ENCODE measurements at places on chromosomes 2 and 18.
A peak's percentile ranks its signal among the peaks of the same experiment; 100 is the strongest.

DNA sequence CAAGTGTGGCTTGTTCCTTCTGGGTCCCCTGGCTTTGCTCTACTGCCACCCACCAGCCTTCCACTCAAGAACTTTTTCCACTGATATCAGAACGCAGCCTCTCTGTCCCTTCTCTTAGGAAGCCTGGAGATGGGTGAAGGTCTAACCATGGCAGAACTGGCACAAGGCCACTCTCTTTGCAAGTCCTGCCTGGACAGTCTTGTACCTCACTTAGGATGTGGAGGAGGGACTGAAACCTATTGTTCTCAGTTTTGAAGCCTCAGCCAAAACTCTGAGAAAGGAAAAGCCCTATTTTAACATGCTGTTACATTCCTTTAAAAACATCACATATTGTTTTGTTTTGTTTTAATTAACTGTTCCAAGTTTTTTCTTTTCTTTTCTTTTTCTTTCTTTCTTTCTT lies 58.9 kb upstream of the NCOA1 start:
- no peak for DNase-seq

DNA sequence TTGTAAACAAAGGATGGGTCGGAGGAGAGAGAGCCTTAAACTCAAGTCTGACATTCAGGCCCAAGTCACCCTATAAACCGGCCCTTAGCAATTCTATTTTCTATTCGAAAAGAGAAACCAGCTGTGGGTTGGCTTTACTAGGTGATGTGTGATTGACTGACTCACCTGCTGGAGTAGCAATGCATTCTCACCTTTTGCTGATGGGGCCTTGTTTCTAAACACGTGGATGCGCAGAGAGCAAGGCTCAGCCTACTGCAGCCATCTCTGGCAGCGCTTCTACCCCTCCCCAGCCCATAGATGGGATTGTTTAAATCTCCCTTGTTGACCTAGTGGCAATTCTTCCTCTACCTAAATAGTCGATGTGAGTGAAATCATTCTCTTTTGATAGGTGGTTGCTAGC lies 138.5 kb downstream of the MEIS1 start:
- no peak for DNase-seq

- no peak for DNase-seq
Measured at GRCh38 chr18:74840492-74841167, 243.0 kb downstream of the ZNF407 start.

GRCh38 chr2:238970553-238971081 lies 122.7 kb downstream of the TWIST2 start:
- peak; percentile 31 for DNase-seq

DNA sequence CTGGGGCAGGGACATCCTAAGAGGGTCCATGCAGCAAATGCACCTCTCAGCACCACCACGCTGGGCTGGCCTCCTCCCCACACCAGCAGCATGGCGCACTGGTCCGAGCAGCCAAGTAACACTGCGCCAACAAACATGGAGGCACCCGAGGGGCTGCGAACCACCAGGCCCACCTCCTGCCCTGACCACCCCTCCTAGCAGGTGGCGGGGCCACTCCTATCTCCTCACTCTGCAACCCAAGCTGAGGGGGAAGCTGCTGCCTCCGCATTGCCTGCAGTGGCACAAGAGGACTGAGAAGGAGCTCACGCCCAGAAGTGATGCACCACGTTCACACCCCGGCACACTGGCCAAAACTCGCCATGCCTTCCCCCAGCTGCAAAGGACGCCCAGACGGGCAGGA lies 94.4 kb downstream of the EIPR1 start:
- DNase-seq, result no peak

DNA sequence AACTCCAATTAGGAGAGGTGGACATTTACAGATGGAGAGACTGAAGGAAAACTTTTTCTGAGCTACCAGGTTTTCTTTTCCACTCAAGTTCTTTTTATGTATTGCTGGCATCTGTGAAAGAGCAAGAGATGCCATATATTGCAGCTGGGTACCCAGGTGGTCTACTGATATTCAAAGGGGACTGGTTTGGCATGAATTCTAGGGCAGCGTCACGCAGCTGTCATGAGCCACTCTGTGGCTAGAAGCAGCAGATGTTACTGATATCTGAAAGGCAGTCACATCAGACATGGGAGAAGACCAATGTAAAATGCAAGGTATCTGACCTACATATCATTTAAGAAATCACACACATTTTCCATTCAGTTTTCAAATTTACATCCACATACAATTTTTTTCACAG lies 408.8 kb downstream of the GALNT13 start:
- no peak for DNase-seq

- DNase-seq, result no peak
Measured at GRCh38 chr2:25320077-25320476, 21.6 kb downstream of the DNMT3A start.

- DNase-seq, result no peak
Measured at GRCh38 chr2:181738074-181738473, 57.8 kb upstream of the NEUROD1 start.

DNA sequence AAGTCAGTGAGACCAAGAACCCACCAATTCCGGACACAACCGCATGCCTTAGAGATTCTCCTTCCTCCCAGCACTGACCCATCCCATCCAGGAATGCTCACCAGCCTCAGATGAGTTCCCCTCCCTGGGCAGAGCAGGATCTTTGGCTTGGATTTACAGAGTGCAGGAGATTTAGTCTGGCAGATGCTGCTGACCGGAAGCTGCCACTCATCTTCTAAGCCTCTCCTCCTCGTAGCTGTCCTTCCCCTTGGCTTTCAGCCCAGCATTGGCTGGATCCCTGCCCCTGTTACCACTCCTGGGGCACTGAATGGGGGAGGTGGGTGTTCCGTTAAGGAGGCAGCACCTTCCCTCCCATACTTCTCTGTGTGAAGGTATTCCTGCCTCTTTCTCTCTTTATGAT lies 53.2 kb downstream of the VWA3B start:
- DNase-seq, result no peak

DNA sequence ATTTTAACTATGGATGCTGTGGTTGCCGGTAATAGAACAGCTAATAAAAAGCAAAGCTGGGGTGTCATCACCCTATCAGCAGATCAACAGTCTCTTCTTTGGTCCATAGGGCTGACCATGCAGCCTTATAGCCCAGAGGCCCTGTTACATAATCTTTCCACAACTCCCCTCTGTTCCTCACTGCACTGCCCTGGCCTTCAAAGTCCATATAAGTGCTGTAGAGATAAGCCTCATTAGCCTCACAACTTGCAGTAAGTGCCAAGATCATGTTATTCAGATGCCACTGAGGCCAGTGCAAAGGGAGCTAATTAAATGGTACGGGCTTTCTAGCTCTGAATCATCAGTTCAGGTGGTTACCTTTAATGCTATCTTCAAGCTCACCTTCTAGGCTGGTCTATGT lies 89.7 kb upstream of the CXCR4 start:
- no peak for DNase-seq

DNA sequence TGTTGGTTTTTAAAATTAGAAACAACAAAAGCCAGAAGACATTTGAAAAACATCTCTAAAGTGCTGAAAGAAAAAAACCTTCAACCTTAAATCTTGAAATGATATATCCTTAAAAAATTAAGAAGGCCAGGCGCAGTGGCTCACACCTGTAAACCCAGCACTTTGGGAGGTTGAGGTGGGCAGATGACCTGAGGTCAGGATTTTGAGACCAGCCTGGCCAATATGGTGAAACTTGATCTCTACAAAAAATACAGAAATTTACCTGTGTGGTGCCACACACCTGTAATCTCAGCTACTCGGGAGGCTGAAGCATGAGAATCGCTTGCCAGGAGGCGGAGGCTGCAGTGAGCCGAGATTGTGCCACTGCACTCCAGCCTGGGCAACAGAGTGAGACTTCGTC lies 87.7 kb upstream of the SIX2 start:
- no peak for DNase-seq

DNA sequence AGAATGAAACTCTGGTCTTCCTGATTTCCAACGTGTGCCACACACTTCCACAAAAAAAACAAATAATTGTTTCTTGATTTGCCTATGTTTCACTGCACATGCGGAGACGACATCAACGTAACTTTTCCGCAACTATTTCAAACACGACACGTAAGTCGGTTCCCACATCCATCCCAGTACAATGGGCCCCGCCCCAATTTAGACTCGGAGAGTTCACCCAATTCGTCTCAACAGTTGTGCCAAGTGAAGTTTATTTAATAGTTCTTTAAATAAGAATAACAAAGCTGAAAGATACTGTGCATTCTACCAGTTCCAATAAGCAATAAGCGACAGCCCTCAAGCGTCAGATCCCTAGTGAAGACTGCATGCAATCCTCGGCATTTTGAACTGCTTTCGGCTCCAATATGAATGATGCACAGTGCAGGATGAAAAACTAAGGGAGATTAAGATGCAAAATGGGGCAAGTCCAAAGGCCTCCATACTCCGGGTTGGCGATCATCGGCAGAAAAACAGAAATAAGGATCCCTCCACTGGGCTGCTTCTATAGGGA lies 664 bp downstream of the CCT4 start:
- DNase-seq, result peak; percentile 28

DNA sequence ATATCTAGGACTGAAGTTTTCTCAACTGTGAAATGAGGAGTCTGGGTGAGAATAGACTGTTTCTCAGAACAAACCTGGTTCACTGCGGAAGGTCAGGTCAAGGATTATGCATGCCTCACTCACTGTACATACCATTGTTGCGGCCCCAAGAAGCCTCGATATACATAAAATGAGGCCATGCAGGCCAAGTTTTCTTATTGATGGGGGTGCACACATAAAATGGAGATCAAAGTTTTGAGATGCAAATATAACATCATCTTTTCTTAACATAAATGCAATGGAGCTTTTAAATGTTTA lies 1366.1 kb upstream of the CELF4 start:
- no peak for DNase-seq

- no peak for DNase-seq
Measured at GRCh38 chr2:34785206-34785785, 1186.2 kb upstream of the FAM98A start.

DNA sequence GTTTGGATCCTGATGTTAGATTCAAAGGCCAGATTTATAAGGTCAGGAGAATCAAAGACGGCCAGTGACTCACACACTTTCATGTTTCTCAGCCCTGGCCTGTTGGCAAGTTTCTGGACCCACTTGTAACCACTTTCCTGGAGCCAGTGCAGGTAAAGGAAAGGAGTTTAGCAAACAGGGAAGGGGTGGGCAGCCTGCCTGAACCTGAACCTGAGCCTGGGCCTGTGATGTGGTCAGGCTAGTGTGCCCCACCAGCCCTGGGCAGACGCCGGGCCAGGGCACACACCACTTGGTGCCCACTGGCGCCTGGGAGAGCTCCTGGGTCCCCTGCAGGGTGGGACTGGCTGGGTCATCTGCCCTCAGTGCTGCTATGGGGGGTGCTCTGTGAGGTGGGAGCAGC lies 100.5 kb upstream of the SPRED2 start:
- DNase-seq, result no peak

DNA sequence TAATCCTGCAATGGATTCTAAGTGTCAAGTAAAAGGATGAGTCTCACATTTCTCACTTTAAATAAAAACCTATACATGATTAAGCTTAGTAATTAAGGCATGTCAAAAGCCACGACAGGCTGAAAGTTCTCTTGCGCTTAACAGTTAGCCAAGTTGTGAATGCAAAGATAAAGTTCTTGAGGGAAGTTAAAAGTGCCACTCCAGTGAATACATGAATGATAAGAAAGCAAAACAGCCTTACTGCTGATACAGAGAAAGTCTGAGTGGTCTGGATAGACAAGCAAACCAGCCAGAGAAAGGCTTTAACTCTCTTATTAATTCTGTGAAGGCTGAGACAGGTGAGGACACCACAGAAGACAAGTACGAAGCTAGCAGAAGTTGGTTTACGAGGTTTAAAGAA lies 12.7 kb downstream of the THOC1 start:
- DNase-seq, result no peak

GRCh38 chr18:77495079-77495478 lies 245.4 kb downstream of the GALR1 start:
- DNase-seq, result no peak

DNA sequence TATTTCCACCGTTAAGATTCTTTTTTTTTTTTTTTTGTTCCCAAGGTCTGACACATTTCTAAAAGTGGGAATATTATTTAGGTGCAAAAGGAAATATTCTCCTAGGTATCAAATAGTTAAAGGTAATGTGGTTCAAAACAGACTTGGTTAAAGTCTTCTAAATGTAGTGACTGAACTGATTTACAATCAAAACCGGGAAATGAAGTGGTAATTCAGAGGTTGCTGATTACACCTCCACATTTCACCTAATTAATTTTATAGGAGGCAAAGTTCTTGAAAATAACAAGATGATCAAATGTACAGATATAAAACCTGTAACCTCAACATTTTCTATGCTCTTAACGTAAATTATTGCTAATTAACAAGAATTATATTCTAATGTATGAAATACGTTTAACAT lies 5.1 kb downstream of the BCL11A start:
- DNase-seq, result no peak

Data from CD4-positive, CD25-positive, alpha-beta regulatory T cell (primary cell).